ENCODE measurements at places on chromosomes 7 and 10.
A peak's percentile ranks its signal among the peaks of the same experiment; 100 is the strongest.

GRCh38 chr7:44980393-44981034, 1.7 kb upstream of the MYO1G start:
- peak; percentile 59 for DNase-seq

GRCh38 chr7:42152329-42153205, 84.4 kb downstream of the GLI3 start:
- no peak for DNase-seq

GRCh38 chr7:85224171-85224570, 37.3 kb upstream of the SEMA3D start:
- DNase-seq, result no peak

DNA sequence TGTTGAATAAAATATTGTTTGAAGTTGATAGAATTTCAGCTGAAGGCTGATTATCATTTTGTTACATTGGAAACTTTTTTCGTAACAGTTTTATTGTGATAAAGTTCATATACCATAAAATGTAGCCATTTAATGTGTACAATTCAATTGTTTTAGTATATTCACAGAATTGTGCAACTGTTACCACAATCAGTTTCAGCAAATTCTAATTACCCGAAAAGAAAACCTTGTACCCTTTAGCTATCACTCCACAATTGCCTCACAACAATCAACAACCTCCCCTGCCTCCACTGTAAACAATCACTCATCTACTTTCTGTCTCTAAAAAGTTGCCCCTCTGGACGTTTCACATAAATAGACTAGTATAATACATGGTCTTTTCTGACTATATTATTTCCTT, 179.7 kb upstream of the BET1 start:
- no peak for DNase-seq

DNA sequence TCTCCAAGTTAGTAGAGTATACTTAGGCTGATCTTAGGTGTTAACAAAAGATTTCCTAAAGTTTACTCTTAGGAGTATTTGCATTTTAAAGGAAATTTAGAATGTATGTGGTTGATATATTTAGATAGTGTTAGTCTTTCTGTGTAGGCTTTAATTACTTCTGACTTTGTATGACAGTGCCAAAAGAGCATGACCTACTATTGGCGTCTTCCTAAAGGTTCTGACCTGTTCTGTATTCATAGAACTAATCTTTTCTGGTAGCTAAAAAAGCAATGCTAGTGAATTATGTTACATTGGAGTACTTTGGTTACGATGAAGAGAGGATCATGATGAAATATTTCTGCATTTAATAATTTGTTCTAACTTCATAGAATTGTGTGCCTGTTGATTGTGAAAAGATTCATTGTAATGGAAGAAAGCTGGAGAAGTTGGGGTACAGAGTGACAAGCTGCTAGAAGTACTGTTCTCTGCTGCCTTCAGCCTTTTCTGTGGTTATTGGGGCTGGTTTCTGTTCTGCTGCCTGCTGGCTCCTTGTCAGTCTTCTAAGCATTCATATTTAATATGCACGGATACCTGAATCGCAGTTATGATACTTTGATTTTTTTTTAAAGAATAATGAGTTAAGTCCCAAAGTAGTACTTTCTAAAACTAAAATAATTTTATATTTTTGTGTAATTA, 13.2 kb downstream of the WAC start:
- no peak for DNase-seq

- no peak for DNase-seq
Measured at GRCh38 chr10:14146025-14146424, 184.7 kb downstream of the FRMD4A start.

GRCh38 chr7:114598946-114599345, 184.3 kb downstream of the FOXP2 start:
- no peak for DNase-seq

- DNase-seq, result no peak
Measured at GRCh38 chr10:73110345-73110849, at the start of gene NUDT13. Gene NUDT13 (plus strand): TSS chr10:73110455. CDS start chr10:73114366, 3,911 bp downstream.

DNA sequence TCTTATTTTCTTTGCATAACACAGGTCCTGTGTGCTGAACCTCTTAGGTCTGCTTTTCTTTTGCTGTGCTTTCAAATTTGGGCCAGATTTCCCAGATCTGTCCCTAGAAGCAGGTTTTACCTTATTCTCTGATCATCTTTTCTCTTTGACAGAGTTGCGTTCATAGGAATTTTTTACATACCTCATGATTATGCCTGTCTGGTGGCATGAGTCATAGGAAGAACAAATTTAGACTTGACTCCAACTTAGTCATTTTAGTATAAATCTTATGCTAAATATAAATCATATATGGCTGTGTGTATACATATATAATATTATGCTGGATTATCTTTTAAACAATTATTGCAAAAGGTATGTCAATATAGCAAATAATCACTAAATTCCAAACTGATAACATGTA, 1038.9 kb downstream of the GRM8 start:
- DNase-seq, result no peak

- DNase-seq, result no peak
Measured at GRCh38 chr10:100528123-100528886, 1.4 kb downstream of the NDUFB8 start.

DNA sequence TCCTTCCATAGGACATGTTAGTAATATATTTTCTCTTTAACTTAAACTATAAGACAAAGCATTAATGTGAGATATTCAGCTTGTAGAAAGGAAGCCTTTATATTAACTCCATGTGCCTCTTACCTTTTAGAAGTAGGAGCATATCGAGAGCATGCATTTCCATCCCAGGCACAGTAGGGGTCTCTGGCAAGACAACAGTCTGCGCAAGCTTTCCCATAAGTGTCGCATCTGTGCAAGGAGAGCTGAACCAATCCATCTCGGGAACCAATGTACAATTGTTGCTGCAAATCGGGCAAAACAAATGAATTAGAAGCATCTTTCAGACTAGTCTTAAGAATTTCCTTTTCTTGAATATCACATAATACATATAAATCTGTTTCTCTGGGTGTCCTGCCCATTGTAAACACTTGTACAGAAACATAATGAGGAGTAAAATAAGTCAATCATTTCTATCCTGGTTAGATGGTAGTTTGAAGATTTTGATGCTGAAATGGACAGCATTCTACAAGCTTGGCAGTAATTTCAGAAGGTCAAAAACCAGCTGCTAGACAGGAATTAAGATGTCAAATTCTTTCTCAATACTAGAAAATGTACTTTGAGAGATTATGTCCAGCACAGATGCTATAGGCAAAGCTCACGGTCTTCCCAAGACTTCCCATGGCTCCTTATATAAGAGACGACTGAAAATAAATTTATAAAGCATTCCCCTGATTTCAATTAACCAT, 171.8 kb downstream of the SEMA3D start:
- DNase-seq, result no peak

DNA sequence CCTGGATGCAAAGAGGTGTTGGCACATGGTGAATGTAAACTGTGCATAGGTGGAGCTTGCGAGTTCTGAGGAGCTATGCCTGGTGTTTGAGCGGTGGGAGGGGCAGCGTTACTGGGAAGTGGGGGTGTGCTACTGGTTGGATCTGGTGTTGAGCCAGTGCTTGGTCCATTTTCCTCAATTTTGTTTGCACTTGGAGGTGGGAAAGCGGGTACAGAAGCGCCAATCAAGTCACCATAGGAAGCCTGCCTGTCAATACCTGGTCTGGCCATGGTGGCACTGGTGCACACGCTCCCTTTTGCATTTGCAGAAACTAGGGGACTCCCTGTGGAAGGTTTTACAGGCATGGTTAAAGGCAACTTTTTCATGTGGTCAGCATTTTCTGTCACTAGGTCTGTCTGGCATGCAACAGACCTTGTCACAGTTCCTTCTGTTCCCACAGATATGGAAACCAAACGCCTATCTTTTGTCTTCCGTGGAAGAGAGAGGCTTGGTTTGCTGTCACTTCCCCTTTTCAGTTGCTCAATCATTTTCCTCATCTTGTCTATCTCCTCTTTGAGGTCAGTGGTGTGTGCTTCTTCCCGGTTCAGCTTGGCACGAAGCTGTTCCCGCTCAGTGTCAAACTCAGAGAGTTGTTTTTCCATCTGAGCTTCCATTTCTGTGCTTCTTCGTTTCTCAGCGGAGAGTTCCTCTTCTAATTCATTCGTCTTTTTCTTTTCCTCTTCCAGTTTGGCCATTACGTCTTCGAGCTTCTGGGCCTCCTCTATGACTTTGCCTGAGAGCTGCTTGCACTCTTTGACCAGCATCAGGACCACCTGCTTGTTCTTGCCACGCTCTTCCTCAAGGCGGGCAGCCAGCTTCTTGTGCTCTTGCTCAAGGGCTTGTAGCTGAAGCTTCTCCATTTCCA, 81.1 kb downstream of the CTTNBP2 start:
- DNase-seq, result no peak

GRCh38 chr10:133129859-133130495, 30.0 kb upstream of the KNDC1 start:
- DNase-seq, result no peak

All from activated T-helper 1 cell treated with anti-CD3 and anti-CD28 coated beads, Interleukin-2, amount 50 U/mL, for 16 hours (primary cell).